Stimulated activated CD4-positive, alpha-beta T cell treated with anti-CD3 and anti-CD28 coated beads, Interleukin-2, amount 100 ng/mL, for 24 hours (primary cell): ENCODE measurements at places on chromosomes 3 and 15.

DNA sequence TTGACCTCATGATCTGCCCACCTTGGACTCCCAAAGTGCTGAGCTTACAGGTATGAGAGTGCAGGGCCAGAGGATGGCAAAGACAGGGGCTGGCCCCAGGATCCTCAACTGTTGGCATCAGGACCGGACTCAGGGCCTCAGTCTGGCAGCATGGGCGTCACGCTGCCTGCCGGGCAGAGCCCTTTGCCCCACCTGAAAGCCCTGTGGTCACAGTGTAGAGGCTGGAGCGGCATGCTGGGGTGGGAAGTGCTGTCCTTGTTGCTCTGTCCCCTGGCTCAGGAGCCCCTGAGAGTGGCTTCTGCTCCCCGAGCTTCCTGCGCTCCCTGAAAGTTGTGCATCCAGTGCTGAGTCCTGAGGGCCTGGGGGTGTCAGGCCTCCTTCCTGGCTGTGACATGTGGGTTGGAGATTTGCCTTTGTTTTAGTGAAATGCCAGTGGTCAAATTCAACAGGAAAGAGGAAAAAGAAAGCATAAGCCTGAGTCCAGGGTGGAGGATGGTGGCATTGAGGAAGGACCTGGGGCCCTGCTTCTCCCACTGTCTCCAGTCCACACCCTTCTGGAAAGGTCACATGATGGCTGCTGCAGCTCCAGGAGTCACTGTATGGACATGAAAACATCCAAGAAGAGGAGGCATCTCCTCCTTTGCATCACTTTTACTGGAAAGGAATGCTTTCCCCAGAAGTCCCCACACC is 147.2 kb downstream of the OR4M2 start:
- peak; percentile 13 for DNase-seq

DNA sequence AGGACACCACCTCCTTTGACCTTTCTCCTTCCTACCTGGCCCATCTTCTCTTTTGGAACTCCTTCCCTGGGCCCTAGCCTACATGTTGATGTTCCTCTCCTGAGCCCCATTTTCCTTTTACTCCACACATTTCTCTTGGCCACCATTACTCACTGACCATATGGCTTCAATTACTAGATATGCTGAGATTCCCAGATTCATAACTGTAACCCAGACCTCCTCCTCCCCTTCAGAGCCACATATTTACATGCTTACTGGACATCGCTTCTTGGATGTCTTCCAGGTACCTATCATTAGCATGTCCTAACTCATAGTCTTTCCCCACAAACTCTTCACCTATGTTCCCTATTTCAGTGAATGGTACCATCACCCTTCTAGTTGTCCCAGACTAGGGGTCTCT is 24.4 kb upstream of the TRIM59 start:
- no peak for DNase-seq

- DNase-seq: no peak
These were observed 31.0 kb downstream of the ZNF589 start for GRCh38 chr3:48271763-48272498.

GRCh38 chr15:94485148-94485719 is 253.9 kb downstream of the MCTP2 start:
- no peak for DNase-seq

GRCh38 chr3:65713016-65713415 is 325.7 kb downstream of the MAGI1 start:
- DNase-seq: no peak

- DNase-seq: no peak
These were observed 111.0 kb upstream of the STRIT1 start for GRCh38 chr3:155404486-155404885.

- no peak for DNase-seq
These were observed 2.4 kb upstream of the POPDC2 start for GRCh38 chr3:119662604-119663373.

- no peak for DNase-seq
These were observed 70.5 kb upstream of the BOC start for GRCh38 chr3:113140876-113141275.
